ENCODE measurements at places on chromosomes 16 and 17. TPM values are rescaled to one million over a fixed set of nuclear protein-coding genes. Genes with fewer than 3 reads are reported as not detected.

Gene PRAC1
- total RNA-seq: not detected

DNA sequence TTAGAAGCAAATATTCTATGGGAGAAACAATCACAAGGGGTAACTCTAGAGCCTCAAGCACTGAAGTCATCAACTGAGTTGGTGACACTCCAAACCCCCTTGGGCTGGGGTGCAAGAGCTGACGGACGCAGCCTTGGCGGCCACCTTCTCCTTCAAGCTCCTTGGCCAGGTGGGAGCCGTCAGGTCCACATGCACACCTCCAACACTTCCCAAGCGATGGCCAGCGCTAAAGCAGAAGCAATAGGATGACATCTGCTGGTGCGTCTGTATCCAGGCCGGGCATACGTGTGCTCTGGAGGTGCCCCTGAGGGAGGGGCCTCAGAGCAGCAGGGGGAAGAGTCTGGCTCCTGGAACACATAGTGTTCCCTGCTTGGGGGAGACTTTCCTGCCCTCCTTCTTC lies 12.2 kb upstream of the FOXJ1 start:
- H3K4me1 ChIP-seq: no peaks in the 10 kb centered on the region
- no peak overlapping the region for H3K27ac ChIP-seq
- no peak overlapping the region for H3K4me3 ChIP-seq
- DNase-seq: no peak
- H3K36me3 ChIP-seq: peaks cover 2% of the 10 kb centered on the region

GRCh38 chr16:9322769-9323168 lies 231.3 kb downstream of the HAPSTR1 start:
- H3K4me1 ChIP-seq: no peaks in the 10 kb centered on the region
- H3K36me3 ChIP-seq: no peaks in the 10 kb centered on the region
- H3K4me3 ChIP-seq: no peak overlapping the region
- DNase-seq: no peak

DNA sequence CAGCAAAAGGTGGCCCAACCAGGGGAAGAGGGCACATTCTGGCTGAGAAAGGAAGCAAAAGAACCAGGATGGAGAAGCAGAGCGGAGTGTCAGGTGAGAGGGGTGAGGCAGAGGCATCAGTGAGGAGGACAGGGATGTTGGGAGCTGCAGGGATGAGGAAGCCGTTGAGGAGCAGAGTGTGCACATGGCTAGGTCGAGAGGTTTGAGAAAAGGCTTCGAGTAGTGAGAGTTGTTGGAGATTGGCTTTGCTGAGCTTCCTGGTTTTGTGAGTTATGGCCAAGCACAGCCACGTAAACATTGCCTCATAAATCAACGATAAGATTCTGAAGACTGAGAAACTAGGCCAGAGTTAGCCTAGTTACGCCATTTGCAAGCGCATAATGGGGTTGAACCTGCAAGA lies 26.9 kb downstream of the DNAH2 start:
- no peak overlapping the region for H3K4me3 ChIP-seq
- no peaks in the 10 kb centered on the region for H3K4me1 ChIP-seq
- H3K27me3 ChIP-seq: peaks cover 14% of the 10 kb centered on the region
- H3K36me3 ChIP-seq: no peaks in the 10 kb centered on the region
- no peak for DNase-seq

DNA sequence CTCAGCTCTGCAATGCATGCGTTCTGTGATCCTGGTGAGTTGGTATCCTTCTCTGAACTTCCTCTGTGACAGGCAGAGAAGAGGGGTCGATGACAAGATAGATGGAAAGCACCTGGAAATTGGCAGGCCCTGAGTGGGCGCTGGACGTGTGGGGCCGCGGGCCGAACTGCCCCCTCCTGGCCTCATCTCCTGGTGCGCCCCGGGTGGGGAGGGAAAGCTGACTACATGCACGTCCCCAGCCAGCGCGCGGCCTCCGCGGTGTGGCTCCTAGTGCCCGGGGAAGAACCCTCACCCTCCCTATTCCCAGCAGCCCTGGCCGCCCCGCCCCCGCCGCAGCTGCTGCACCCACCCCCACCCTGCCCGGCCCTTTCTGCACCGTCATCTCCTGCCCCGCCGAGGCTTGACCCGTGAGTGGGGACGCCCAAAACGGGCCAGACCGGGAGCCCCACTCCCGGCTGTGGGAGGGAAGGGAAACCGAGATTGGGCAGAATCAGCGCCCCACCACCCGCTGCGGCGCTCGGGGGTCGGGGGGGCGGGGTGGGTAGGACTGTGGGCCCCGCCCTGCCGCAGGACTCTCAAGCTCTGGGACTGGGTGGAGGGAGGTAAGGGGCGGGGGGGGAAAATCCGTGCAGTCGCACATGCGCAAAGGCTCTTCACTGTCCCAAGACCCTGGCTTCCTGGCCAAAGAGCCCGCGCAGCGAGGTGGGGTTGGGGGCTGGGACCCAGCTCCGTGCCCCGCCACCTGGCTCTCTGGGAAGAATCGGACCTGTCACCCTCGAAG lies at the start of gene NOL3:
Gene NOL3, plus strand, starts transcription at position 371 of the 781 bp plus-strand sequence.
- H3K36me3 ChIP-seq: no peaks in the 10 kb centered on the region
- DNase-seq: peak; percentile 89
- H3K27ac ChIP-seq: peak within 1 kb of the TSS; percentile 93
- H3K27me3 ChIP-seq: no peaks in the 10 kb centered on the region
- H3K4me3 ChIP-seq: peak within 1 kb of the TSS; percentile 55

- H3K27ac ChIP-seq: peak overlapping the region; percentile 80
- H3K36me3 ChIP-seq: no peaks in the 10 kb centered on the region
- H3K4me3 ChIP-seq: peak overlapping the region; percentile 84
- H3K27me3 ChIP-seq: no peaks in the 10 kb centered on the region
These were observed 804 bp downstream of the ATP6V0C start for GRCh38 chr16:2514333-2515179.

GRCh38 chr17:9729735-9730420 lies 61.5 kb downstream of the DHRS7C start:
- no peaks in the 10 kb centered on the region for H3K4me1 ChIP-seq
- H3K4me3 ChIP-seq: no peak overlapping the region
- H3K27me3 ChIP-seq: peaks cover 11% of the 10 kb centered on the region
- no peak overlapping the region for H3K27ac ChIP-seq

GRCh38 chr17:73879987-73880386 lies 235.7 kb upstream of the SDK2 start:
- H3K27ac ChIP-seq: no peak overlapping the region
- H3K27me3 ChIP-seq: peaks cover 55% of the 10 kb centered on the region
- H3K4me3 ChIP-seq: no peak overlapping the region
- no peak for DNase-seq

DNA sequence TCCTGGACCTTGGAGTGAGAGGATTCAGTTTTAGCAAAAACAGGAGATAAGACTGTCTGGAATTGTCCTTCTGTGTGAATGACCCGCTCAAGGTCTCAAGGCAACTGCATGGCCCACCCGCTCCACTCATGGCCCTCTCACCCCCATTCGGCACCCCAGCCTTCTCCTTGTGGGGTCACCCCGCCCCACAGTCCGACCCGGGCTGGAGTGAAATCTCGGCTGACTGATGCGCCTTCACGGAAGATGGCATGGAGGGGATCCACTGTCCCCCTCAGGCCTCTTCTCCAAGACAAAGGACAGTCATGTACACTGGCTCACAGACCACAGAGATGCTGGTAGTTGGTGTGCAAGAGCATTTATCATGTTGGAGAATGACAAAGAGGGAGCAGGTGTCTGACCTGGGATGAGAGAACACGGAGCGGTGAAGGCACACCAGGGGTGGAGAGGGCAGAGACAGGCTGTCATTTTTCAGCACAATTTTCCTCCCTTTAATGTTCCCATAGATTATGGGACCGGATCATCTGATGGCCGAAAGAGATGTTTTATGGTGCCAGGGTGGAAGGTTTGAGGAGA lies 391.9 kb upstream of the TNRC6C start:
- H3K27me3 ChIP-seq: no peaks in the 10 kb centered on the region
- H3K36me3 ChIP-seq: no peaks in the 10 kb centered on the region
- peaks cover 4% of the 10 kb centered on the region for H3K4me1 ChIP-seq
- no peak for DNase-seq

Gene SCN4A
- 0.57 TPM for total RNA-seq

DNA sequence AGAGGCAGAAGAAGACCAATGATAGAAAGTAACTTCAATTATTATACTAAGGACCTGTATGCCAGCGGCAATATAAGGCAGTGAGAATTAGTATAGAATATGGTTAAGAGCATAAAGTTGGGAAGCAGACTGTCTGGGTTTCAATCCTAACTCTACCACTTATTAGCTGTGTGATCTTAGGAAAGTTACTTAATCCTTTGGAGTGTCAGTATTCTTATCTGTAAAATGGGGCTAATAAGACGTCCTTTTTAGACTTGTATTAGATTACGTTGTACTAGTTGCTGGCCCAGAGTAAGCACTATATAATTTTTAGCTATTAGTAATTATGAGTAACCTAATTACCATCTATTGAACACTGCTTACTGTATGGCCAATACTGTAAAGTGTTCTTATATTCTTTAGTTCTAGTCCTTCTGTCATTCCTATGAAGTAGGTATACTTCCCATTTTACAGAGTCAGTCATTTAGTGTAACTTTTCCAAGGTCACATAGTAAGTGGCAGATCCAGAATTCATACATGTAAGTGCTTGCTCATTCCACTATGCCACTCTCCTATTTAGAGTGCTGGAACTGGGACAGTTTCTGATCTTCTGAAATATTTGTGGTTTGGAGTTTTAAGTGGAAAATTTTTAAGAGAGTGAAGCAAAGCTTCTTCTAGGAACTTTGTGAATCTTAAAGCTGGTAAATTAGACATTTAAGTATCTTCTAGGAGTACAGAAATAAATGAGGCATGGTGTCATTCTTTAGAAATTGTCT lies 22.5 kb downstream of the HEATR9 start:
- H3K4me1 ChIP-seq: no peaks in the 10 kb centered on the region
- DNase-seq: no peak
- H3K4me3 ChIP-seq: no peak overlapping the region

- peaks cover 26% of the 10 kb centered on the region for H3K27me3 ChIP-seq
- no peak overlapping the region for H3K27ac ChIP-seq
- no peaks in the 10 kb centered on the region for H3K36me3 ChIP-seq
- H3K4me1 ChIP-seq: no peaks in the 10 kb centered on the region
- DNase-seq: no peak
- no peak overlapping the region for H3K4me3 ChIP-seq
These were observed 198.6 kb downstream of the AXIN2 start for GRCh38 chr17:65362826-65363225.

DNA sequence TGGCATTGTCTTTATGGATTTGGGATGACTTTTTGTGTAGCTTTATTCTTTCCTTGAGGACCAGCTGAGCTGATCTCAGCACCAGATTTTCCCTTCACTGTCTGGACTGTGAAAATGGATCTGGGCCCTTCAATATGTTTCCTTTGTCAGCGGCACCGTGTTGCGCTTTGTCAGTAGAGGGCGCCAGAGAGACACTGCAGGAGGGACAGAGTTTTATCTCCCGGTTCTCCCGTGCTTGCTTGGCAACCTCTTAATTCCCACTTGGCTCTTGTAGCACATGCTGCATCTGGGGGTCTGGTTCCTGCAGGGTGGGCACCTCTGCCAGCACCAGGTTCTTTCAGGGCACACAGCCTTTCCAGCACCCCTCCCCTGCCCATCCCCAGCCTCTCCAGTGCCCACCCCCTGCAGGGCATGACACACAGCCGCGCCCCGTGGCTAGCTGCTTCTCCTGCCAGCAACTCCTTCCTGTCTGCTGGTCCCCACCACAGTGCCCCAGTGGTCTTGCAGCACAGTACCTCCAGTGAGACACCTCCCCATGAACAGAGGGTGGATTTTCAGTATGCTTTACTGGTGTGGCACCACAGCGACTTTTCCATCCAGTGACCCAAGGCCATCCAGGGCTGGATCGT lies 19.6 kb downstream of the OR1D5 start:
- H3K27me3 ChIP-seq: no peaks in the 10 kb centered on the region
- no peak overlapping the region for H3K4me3 ChIP-seq
- H3K27ac ChIP-seq: no peak overlapping the region
- no peak for DNase-seq
- H3K36me3 ChIP-seq: no peaks in the 10 kb centered on the region

Gene TMEM98
- total RNA-seq: 9.7 TPM

Gene GPRC5B
- 68.5 TPM for total RNA-seq

Gene SCARF1
- 13.4 TPM for total RNA-seq

Gene TMED6
- total RNA-seq: not detected
